ENCODE measurements at places on chromosomes 4 and X.

DNA sequence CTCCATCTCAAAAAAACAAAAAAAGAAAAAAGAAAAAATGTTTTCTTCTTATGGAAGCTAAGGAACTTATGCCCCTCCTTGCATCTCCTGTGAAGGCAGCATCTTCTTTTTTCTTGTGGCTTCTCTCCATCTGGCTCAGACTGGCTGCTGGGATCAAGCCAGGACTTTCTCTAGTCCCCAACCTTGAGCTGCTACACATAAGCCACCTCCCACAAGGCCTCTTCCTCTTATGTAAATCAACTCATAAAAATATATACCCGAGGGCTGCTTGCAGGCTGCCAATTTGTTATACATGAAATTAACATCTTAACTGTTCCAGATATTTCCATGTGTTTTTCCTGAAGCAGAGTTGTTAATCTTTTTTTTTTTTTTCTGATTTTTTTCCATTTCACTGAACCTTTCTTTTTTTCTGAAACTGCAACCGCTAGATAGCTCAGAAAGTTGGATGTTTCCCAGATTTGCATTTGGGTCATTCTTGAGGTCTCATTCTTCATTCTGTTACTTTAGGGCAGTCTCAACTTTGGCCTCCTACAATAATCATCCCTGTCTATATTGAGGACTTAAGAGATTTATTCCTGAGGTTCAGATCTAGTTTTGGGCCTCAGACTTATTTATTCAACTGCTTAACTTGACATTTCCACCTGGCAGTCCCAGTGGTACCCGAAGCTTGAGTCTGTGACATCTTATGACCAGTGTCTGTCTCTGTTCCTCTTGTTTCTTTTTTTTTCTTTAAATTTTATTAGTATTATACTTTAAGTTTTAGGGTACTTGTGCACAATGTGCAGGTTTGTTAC is 10.3 kb downstream of the SNX25 start:
- DNase-seq, result peak; percentile 83

- no peak for DNase-seq
Measured at GRCh38 chr4:25454476-25454875, 77.4 kb downstream of the ANAPC4 start.

DNA sequence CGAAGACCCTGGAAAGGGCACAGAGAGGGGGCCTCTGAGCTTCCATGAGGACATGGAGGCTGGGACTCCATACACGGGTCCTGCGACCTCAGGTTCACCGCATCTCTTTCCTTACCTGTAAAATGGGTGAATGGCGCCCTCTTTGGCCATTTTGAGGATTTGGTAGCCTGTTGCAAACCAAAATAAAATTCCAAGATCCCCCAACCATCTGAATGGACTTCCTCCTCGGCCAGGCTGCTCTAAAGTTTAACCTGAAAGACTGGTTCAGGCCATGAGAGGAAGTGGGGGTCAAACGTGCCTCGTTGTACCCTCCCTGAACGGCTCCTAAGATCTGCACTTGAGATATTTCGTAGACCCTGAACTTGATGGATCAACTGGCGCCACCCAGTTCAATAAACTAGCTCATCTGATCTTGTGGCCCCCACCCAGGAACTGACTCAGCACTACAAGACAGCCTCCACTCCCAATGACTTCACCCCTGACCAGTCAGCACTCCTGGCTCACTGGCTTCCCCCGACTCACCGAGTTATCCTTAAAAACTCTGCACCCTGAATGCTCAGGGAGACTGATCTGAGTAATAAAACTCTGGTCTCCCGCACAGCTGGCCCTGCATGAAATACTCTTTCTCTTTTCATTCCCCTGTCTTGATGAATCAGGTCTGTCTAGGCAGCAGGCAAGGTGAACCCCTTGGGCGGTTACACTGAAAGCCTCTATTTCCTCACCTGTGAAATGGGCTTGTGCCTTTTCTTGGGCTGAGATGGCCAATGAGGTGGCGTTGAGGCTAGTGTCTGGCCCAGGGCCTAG is 32.9 kb upstream of the GPR78 start:
- DNase-seq, result peak; percentile 24

GRCh38 chr4:156756118-156756517 is 215.5 kb downstream of the PDGFC start:
- peak; percentile 45 for DNase-seq

DNA sequence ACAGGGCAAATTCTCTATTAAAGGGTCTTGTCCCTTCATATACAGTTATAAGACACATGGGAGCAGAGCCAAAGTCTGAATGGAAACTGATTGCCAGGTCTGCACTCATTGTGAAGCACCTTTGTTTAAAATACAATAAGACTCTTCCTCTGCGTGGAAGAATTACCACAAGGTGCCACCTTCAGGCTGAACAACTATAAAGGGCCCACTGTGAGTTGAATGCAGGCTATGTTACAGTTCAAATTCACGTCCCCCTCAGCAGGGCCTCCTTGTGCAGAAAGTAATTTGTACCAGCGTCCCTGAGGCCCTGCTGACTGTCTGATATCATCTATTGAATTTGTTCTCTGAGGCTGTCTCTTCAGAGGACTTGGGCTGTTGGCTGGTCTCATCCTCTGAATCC is 225.8 kb upstream of the TEX13C start:
- DNase-seq, result no peak

- no peak for DNase-seq
Measured at GRCh38 chr4:75639124-75639695, 8.9 kb upstream of the CDKL2 start.

GRCh38 chrX:139187738-139188137 is 342.8 kb upstream of the F9 start:
- no peak for DNase-seq

DNA sequence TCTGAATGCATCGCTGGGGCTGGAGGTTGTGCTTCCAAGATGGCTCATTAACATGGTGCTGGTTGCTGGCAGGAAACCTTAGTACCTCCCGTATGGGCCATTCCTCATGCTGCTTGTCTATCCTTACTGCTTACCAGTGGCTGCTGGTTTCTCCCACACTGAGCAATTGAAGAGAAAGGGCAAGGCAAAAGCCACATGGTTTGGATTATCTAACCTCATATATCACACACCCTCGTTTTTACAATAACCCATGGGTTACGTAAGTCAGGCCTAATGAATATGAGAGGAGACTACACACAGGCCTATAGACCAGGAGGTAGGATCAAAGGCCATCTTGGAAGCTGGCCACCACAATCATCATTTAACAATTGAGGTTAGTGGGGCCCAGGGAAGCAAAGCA is 141.8 kb upstream of the EDNRA start:
- DNase-seq, result no peak

GRCh38 chr4:42348692-42349091 is 48.6 kb upstream of the SHISA3 start:
- no peak for DNase-seq

- peak; percentile 28 for DNase-seq
Measured at GRCh38 chr4:54659313-54659712, 1.6 kb downstream of the KIT start.

GRCh38 chr4:110628663-110629213 is 5.9 kb upstream of the PITX2 start:
- DNase-seq, result no peak

- peak; percentile 42 for DNase-seq
Measured at GRCh38 chrX:47577424-47577823, 4.8 kb upstream of the TIMP1 start.

DNA sequence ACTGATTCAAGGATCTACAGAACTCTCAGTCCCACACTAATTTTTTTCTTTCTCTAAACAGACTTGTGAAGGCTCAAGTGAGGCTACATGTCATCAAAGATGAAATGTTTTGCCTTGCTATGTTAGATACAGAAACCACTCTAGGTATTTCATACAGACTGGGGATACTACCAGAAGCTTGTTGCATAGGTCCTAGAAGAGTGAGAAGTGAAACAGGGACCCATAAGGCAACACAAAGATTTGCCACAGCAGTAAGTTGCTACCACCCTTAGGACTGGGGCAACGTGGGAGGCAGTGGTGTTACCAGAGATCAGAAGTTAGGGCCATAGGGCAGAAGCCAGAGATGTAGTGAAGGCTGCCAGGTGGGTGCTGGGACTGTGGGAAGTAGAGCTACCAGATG is 50.7 kb upstream of the MID1IP1 start:
- DNase-seq, result no peak

GRCh38 chr4:83335701-83336100 is 1.1 kb upstream of the HPSE start:
- DNase-seq, result no peak

GRCh38 chrX:81957900-81958545 is 756.1 kb downstream of the SH3BGRL start:
- no peak for DNase-seq

DNA sequence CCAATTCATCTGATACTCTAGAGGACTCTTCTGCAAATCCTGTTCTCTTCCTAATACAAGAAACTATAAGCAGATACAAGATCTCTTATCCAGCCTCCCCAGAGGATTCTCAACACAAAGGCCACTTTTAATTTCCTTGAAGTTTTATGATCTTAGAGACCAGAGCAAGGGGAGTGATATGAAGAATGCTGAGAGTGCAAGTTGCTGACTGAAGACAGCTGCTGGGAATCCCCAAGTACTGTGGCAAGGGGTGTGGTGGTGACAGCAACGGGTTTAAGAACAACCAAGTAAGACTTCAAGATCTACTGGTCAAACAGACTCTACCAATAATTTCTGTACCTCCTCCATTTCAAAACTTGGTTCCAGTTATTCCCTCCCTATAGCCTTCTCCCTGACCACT is 7.0 kb downstream of the AMMECR1 start:
- DNase-seq, result no peak

DNA sequence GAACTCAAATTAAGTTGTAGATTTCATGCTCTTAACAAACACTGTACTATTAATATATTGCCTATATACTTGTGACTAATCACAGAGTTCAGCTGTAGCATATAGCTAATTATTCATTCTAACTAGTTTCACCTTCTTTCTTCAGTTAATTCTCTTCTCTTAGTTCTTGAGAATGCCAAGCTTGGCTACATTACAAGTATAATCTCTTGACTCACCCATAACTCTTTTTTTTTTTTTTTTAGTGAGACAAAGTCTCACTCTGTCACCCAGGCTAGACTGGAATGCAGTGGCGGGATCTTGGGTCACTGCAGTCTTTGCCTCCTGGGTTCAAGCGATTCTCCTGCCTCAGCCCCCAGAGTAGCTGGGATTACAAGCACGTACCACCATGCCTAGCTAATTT is 5.4 kb downstream of the KLHL5 start:
- peak; percentile 19 for DNase-seq

DNA sequence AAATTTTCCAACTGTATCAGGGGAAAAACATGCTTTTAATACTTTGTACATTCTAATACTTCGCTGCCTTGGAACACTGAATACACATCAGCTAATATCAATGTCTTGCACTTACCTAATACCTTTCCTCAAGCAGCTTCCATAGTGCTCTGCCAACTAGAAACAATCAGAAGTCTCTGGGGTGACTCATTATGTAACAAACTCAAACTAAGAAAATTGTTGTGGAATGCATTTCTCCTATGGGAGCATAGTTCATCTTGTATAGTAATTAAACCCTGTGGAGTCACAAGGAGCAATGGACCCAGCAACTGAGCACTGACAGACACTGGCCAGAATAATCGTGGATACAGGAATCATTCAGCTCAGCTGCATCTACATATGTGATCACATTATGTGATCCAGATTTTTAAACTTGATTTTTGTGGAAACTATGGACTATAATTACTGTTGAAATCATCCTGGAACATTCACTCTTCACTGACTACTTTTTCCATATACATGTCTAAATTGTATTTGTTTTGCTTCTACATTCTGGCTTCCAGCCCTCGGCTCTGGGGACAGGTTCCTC is 496.9 kb downstream of the TMA16 start:
- DNase-seq, result no peak

GRCh38 chrX:50117476-50117875 is 83.3 kb downstream of the AKAP4 start:
- DNase-seq, result no peak

DNA sequence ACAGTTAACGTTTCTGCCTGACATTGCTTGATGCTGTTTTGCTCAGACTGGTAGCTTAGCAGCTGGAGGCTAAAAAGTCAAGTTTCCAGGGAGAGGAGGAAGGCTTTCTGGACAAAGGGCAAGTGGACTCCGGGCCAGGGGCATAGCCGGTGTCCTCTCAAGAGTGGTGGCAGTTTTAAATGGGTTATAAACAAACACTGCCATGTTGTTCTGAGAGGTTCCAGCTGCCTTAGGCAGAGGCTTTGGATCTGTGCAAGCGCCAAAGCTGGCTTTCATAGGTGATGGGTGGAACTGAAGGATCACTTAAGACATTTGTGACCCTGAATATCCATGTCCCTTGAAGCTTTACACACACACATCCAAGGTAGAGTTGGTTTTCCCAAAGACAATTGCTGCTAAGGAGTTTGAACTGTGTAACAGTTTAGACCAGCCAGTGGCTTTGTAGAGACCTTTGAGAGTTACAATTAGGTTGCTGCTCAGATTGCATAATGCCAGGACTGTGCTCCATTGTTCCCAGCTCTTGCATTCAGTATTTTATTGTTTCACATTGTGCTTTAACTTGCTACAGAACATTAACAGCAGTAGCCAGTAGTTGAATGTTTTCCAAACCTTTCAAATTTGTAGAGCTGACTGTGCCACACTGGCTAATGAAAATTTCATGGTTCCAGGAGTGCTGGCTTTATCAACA is 54.1 kb upstream of the AP1S2 start:
- DNase-seq, result peak; percentile 58

DNA sequence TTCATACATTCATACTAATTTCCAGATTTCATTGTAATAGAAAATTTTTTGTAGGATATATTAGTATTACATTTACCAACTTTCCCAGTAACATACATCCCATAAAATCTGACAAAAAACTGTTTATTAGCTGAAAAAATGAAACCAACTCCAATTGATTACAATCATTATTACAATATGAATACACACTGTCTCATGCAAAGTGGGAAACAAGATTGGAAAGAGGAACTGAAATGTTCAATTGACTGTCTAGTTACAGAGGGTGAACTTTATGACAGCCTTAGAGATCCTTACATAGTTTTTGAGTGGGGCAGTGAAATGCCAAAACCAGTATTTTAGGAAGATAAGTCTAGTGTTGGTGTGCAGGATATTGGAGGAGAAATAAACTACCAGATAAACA is 2.3 kb upstream of the AMBN start:
- DNase-seq, result no peak

GRCh38 chr4:10582059-10582686 is 102.4 kb downstream of the CLNK start:
- peak; percentile 79 for DNase-seq

DNA sequence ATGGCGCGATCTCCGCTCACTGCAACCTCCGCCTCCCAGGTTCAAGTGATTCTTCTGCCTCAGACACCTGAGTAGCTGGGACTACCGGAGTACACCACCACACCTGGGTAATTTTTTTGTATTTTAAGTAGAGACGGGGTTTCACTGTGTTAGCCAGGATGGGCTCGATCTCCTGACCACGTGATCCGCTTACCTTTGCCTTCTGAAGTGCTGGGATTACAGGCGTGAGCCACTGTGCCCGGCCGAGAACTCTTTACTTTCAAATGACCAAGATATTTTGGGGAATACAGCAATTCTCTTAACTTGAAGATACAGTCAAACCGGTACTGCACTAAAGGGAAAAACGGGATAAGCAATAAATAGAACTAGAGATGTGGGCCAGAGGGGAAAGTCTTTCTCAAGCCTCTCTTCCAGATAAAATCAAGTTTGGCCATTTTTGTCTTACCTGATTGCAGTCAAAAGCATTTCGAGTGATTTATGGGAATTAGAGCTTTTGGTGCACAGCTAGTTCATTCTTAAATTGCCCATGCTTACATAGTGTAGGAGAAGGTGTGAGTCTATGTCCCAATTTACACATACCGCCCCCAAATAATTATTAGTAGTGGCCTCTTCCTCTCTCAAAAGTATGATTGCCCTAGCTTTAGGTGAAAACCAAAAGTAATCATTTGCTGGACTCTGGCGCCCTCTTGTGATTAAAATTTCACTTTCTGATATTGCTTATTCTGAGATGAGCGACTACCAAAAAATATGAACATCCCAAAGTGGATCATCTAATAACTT is 53.2 kb upstream of the ABCG2 start:
- DNase-seq, result peak; percentile 61

Measured in fibroblast of pulmonary artery (primary cell).